Natural killer cell treated with Interleukin-12 subunit alpha and Interleukin-12 subunit beta and Interleukin-15 and Interleukin-18, amount 100 ng/mL, for 72 hours (primary cell): ENCODE measurements at places on chromosomes 3 and 15. TPM values are rescaled to one million over a fixed set of nuclear protein-coding genes. Genes with fewer than 3 reads are reported as not detected.

CFAP100 gene
- total RNA-seq, result not detected

CIB2 gene
- total RNA-seq, result 1.8 TPM

ITGB5 gene
- not detected for total RNA-seq

NRROS gene
- 55.7 TPM for total RNA-seq

MUC4 gene
- total RNA-seq, result 0.28 TPM

- DNase-seq, result no peak
Observed at GRCh38 chr15:91067036-91067435, 33.0 kb upstream of the SV2B start.

GRCh38 chr3:187669675-187670504 is at the start of gene SST:
SST (minus strand) TSS chr3:187670394; CDS start chr3:187670291, 103 bp downstream.
- DNase-seq, result no peak

- peak; percentile 80 for DNase-seq
Observed at GRCh38 chr15:74399511-74400312, 32.3 kb upstream of the CYP11A1 start.

DNA sequence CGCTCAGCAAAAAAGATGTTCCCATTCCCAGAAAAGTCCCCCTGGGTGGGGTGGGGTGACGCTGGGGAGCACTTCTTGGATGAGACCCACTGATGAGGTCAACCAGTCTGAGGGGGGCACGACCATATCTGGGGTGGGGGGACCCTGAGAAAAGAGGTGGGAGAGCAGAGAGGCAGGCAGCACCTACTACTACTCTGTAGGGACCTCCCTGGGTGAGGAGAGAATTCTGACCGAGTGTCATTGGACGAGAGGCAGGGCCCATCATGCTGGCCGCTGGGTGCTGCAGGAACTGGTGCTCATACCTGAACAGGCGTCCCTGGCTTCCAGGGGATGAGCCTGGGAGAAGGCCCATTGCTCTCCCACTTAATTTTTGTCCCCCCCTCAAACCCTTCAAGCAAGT is 158.8 kb downstream of the KLF13 start:
- DNase-seq, result peak; percentile 12

- DNase-seq, result no peak
Observed at GRCh38 chr15:51634591-51635198, 12.1 kb upstream of the DMXL2 start.

DNA sequence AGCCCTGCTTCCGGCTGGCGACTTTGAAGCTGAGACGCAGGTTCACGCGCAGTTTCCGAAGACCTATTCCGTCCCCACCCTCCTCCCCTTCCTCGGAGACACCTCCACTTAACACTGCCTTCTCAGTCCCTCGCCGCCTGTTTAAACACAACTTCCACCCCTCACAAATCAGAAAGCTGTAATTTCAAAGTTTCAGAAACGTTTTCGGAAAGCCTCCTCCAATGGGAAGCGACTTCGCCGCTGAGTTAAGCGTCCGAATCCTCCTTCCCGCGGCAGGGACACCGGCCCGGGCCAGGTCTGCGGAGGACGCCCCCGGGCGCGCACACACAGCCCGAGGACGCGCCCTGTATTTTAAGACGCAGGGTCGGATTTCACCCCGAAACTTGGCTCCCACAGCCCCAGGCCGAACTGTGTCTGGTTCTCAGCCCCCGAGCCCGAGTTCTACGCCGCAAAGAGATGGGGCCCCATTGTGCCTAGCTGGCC is 559 bp upstream of the LRRN1 start:
- peak; percentile 63 for DNase-seq

DNA sequence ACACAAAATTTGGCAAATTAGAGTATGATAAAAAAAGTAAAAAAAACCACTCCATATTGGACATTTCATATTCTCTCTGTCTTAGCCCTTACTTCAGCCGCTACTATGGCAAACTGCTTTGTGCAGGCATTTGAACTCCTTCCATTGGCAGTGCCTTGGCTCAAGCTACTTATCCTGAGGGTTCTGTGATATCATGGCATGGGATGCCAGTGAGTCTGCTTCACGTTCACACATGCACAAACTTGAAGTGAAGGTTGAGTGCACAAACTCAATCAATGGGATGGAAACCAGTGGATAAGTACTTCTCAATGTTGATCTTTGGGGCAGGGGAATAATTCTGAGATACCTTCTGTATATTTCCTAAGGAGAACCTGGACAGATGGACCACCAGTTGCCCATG is 117.2 kb downstream of the IL20RB start:
- DNase-seq, result no peak

- DNase-seq, result no peak
Observed at GRCh38 chr15:40420793-40421192, 15.2 kb downstream of the IVD start.

DNA sequence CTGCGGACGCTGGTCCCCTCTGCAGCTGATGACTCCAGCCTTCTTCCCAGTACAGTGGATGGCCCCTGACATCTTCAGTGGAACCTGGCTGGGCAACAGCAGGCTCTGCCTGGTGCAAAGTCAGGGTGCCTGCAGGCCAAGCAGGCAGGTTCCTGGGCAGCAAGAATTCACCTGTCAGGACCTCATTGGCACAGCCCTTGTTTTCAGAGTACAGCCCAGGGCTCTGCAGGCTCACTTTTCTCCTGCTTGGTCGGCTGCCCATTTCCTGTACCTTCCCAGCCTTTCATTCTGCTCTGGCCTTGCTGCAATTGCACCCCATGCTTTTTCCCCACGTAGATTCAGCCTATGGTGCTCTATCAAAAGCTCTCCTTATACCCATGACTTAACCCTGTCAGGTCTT is 56.0 kb downstream of the LRTM1 start:
- DNase-seq, result no peak

GRCh38 chr3:170330366-170330765 is 27.1 kb upstream of the SKIL start:
- no peak for DNase-seq

DNA sequence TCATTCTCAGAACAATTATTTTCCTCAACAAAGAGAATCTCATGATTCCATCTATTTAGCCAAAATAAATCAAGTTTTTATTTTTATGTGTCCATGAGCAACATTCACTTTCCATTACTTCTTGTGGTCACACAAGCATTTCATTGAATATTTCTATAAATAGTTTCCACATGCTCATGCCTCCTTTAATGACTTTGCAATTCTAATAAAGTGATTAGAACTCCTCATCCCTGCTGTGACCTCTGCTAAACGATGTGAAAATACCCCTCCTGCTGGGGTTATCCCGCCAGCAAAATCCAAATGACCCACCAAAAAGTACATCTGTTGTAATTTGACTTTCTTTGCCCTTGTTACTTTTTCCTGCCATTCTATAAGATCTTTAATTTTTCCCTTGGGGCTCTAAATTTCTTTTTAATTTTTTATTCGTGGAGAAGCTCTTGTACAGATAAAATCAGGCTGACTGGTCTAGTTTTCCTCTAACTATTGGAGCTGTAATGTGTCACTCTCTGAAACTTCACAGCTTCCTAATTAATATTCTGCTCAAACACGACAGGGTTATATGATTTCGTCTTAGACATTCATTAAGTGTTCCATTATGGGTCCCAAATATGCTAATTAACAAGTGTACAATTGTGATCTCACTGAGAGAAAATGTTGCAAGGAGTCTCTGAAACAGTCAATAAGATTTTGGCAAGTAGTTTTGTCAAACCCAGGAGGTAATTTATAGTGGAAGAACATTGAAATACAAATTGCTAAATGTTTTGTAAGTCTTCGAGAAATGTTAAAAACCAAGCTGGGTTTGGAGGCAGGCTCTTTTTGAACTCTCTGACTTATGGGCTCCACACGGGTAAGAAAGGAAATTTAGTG is 533.1 kb upstream of the NAALADL2 start:
- DNase-seq, result no peak

- no peak for DNase-seq
Observed at GRCh38 chr3:108412121-108412750, 98.2 kb downstream of the MYH15 start.

DNA sequence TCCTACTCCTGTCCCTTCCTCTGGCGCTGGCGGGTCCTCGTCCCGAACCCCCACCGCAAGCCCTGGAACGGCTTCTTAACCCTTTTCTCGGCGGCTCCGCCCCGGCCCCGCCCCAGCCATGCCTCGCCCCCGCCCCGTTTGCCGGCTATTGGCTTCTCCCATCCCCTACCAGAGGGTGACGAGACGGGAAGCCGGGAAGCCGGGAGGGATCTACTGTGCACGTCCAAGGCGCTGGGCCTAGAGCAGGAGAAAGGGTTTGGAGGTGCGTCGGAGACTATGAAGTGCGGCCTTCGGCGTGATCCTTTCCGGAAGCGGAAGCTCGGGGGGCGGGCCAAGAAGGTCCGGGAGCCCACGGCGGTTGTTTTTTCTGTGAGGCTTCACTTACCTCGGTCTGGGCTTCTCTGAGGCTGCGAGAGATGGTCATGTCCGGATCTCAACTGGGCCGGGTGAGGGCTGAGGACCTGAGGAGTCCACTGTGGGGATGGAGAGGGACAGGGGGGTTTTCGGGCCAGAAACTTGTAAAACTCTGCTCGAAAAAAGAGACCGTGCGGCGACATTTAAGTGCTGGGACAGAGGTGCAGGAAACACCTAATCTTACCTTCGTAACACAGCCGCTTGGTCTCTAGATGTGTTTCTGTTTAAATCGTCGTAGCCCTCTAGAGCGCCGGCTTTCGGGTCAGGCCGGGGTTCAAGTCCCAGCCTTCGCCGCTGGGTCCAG is 21.4 kb downstream of the ROPN1B start:
- DNase-seq, result peak; percentile 80

DNA sequence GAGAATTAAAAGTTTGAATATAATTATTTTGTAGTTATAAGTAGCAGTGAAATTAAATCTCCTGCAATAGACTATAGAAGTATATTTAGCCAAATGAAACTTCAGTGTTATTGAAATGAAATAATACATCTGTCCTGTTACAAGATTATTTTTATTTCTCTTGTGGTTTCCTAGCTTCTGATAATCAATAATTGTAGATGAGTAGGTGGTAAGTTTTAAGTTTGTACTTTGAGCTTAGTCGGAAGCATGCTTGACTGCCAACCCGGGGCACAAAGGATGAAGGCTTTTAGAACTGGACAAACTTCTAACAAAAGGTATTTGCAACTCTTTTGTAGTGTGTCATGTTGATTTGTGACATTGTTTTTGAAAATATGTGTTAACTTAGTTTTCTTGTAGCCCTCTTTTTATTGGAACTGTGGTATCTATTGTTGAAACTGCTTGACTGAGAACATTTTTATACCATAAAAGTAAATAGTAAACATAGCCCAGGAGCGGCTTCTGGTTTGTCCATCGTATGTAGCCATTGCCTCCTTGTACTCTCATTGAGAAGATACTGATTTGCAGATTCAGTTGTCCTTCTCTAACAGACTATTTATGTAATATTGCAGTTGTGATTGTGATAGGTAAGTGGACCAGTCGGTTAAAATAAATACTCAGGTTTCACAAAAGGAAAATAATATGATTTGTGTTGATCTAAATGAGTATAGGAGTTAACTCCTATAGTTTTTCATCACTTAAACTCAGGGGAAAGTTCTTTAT is 2.9 kb downstream of the CTNNB1 start:
- DNase-seq, result no peak

DNA sequence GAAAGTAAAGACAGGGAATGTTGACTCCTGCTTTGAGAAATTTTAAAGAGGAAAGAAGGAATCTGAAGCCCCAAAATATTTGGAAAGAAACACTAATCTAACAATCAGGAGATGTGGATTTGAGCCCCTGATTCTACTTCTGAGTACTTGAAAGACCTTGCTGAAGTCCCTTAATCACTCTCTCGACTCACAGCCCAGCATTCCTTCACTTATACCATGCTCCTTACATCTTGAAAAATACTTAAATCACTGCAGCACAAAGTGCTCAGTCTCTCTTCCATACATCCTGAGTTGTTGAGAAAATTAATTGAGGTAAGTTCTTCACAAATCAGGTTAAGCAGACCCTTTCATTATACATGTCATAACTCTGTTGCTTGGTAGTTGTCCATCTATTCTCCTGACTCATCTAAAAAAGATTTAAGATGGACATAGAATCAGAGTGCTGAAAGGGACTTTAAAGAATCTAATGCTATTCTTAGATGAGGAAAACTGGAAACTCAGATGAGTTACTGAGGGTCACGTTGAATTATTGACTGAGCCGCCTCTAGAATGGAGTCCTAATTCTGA is 72.8 kb upstream of the THSD4 start:
- DNase-seq, result no peak
